ENCODE measurements at places on chromosomes 3 and 15. TPM values are rescaled to one million over a fixed set of nuclear protein-coding genes. Genes with fewer than 3 reads are reported as not detected.

Gene CYP8B1
- 0.75 TPM for polyA plus RNA-seq

Gene CLDN18
- polyA plus RNA-seq = 4.1 TPM

Gene HIGD2B
- polyA plus RNA-seq = not detected

Gene MFAP1
- polyA plus RNA-seq = 37.1 TPM

Gene FMN1
- polyA plus RNA-seq = 0.88 TPM

GRCh38 chr3:190456770-190457169, 7.1 kb upstream of the TMEM207 start:
- no peak overlapping the region for H3K4me3 ChIP-seq
- H3K27ac ChIP-seq = no peak overlapping the region
- peaks cover 9% of the 10 kb centered on the region for H3K4me1 ChIP-seq
- no peaks in the 10 kb centered on the region for H3K27me3 ChIP-seq
- no peak for DNase-seq
- no peaks in the 10 kb centered on the region for H3K36me3 ChIP-seq

GRCh38 chr3:64176461-64176996, 48.7 kb downstream of the PRICKLE2 start:
- H3K36me3 ChIP-seq = no peaks in the 10 kb centered on the region
- no peak for DNase-seq
- H3K4me1 ChIP-seq = peaks cover 4% of the 10 kb centered on the region
- no peak overlapping the region for H3K27ac ChIP-seq

- no peak overlapping the region for H3K27ac ChIP-seq
- DNase-seq = no peak
- no peaks in the 10 kb centered on the region for H3K27me3 ChIP-seq
- no peaks in the 10 kb centered on the region for H3K36me3 ChIP-seq
- no peaks in the 10 kb centered on the region for H3K4me1 ChIP-seq
Observed at GRCh38 chr15:31803388-31803884, 226.9 kb upstream of the CHRNA7 start.

GRCh38 chr15:45980366-45980765, 345.5 kb downstream of the SQOR start:
- no peaks in the 10 kb centered on the region for H3K27me3 ChIP-seq
- DNase-seq = no peak
- no peaks in the 10 kb centered on the region for H3K36me3 ChIP-seq
- H3K4me1 ChIP-seq = no peaks in the 10 kb centered on the region
- no peak overlapping the region for H3K27ac ChIP-seq

DNA sequence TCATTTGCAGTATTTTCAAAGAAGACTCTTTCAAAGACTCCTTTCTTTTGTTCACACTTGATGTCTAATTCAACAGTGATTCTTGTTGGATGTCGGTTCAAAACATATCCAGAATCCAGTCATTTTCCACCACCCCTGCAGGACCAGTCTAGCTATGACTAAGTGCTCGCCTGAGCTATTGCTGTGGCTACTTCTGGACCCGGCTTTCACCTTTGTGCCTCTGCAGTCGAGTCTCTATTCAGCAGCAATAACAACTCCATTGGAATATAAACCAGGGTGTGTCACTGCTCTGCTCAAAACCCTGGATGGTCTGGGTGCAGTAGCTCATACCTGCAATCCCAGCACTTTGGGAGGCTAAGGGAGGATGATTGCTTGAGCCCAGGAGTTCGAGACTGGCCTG, 55.0 kb downstream of the PRICKLE2 start:
- no peak overlapping the region for H3K27ac ChIP-seq
- no peak overlapping the region for H3K4me3 ChIP-seq
- H3K27me3 ChIP-seq = no peaks in the 10 kb centered on the region
- no peak for DNase-seq

- no peaks in the 10 kb centered on the region for H3K4me1 ChIP-seq
- DNase-seq = no peak
- H3K4me3 ChIP-seq = no peak overlapping the region
- no peak overlapping the region for H3K27ac ChIP-seq
Observed at GRCh38 chr15:89395996-89396395, 61.4 kb upstream of the POLG start.

- no peak overlapping the region for H3K4me3 ChIP-seq
- H3K36me3 ChIP-seq = no peaks in the 10 kb centered on the region
- no peaks in the 10 kb centered on the region for H3K4me1 ChIP-seq
- DNase-seq = no peak
- H3K27me3 ChIP-seq = no peaks in the 10 kb centered on the region
Observed at GRCh38 chr3:134231131-134231530, 19.5 kb downstream of the RYK start.

DNA sequence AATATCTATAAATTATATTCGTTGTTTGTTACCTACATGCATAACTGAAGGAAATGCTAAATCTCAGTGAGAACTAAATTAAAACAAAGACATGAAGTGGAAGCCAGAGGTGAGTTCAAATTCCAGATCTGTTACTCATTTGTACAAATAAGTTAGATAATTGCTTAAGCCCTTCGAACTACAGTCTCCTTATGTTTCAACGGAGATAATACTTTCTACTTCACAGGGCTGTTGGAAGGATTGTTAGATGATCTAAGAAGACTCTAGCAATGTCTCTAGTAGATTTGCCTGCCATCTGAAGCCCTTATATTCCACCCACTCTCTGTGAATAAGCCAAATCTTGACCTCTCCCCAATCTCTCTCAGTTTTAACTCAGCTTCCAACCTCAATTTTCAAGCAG, 125.8 kb downstream of the P2RY1 start:
- no peak overlapping the region for H3K4me3 ChIP-seq
- H3K4me1 ChIP-seq = peaks cover 4% of the 10 kb centered on the region
- DNase-seq = no peak
- H3K27ac ChIP-seq = no peak overlapping the region

- H3K36me3 ChIP-seq = no peaks in the 10 kb centered on the region
- no peaks in the 10 kb centered on the region for H3K4me1 ChIP-seq
- no peak overlapping the region for H3K27ac ChIP-seq
- DNase-seq = no peak
Observed at GRCh38 chr3:31300456-31301443, 232.0 kb upstream of the STT3B start.

- H3K36me3 ChIP-seq = no peaks in the 10 kb centered on the region
- H3K27ac ChIP-seq = no peak overlapping the region
- no peak overlapping the region for H3K4me3 ChIP-seq
- no peaks in the 10 kb centered on the region for H3K4me1 ChIP-seq
Observed at GRCh38 chr3:191005790-191006189, 143.3 kb upstream of the GMNC start.
